ENCODE measurements at places on chromosomes 11 and 22.
A peak's percentile ranks its signal among the peaks of the same experiment; 100 is the strongest.

DNA sequence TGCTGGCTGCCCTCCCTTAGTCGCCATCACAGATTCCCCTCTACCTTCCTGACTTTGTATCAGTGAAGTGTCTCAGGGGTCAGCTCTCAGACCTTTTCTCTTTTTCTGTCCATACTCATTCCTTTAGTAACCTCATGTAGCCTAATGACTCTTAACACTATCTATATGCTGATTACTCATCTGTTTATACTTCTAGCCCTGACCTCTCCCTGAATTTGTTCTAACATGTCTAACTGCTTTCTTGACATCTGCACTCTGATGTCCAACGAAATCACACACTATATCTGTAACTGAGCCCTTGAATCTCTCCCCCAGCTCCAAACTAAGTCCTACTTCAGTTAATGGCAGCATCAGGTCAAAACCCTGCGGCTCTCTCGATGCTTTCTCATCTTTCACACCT, 135.8 kb upstream of the TIMP3 start:
- no peak for DNase-seq

GRCh38 chr11:118027694-118028093, 41.5 kb downstream of the IL10RA start:
- DNase-seq, result no peak

- no peak for DNase-seq
Measured at GRCh38 chr22:45237065-45237990, 3.4 kb downstream of the KIAA0930 start.

- DNase-seq, result no peak
Measured at GRCh38 chr11:59669611-59670009, 773 bp upstream of the PATL1 start.

- peak; percentile 51 for DNase-seq
Measured at GRCh38 chr11:66465373-66466224, 1.1 kb upstream of the PELI3 start.

DNA sequence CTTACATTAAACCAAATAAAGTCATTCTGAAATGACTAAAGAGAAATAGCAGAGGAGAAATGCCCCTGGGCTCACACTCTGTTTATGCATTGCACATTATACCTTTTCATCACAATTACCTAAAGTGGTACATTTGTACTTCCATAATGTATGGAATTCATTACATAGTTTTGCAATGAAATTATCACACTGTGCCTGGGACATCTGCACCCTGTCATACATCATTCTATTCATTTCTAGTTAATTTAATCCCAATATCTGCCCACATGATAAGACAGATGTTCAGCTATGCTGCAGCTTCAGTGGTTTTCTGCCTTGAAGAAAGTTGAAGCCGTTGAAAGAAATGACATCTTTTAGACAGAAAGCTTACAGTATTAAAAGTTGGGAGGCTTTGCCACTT, 580.0 kb downstream of the SOX6 start:
- no peak for DNase-seq

DNA sequence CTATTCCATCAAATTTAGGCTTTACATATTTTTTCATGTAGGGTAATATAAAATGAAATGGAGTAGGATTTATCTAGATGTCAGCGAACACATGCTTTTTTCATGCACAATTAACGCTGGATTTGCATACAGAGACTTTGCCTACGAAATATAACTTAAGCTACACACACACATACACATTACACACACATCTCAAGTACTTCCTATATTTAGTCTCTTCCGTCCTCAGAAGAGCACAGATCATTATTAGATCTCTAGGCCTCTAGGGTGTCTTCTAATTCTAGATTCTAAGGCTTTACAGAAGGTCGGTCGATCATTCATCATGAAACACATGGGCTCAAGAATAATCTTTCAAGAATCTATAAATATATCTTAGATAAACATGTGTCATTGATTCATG, 3.8 kb upstream of the MS4A13 start:
- peak; percentile 42 for DNase-seq

DNA sequence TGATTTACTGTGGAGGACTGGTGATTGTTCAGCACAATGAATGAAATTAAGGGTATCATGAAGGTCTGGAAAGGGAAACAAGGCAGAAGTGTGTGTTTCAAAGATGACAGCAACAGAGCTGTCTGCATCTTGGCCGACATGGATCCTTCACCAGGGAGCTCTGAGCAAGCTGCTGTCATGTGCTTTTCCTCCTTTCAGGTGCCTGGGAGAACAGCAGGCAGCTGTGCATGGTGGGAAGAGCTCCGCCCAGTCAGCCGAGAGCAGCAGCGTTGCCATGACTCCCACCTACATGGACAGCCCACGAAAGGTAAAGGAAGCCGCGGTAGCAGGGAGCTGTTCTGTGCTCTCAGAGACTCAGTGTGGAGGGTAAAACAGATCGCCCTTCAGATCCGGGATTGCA, 87.1 kb upstream of the YWHAH start:
- DNase-seq, result no peak

- no peak for DNase-seq
Measured at GRCh38 chr22:36244522-36245391, 5.4 kb upstream of the APOL2 start.

- DNase-seq, result no peak
Measured at GRCh38 chr22:42959576-42960509, 55.1 kb downstream of the PACSIN2 start.

DNA sequence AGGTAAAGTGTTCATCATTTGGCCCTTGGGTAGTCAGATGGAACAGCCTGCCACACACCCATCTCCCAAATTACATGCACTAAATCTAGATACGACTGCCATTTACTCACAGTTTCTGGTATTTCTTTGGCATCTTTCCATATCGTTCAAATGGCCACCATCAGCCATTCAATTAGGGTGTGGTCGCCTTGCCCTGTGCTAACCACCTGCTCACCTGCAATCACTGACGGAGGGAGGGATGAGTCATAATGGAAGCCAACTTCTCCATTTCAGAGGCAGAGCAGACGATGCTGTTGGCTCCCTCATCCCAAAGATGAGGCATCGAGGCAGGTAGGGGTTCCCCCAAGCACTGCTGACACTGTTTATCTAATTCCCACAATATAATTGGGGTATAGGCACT, 14.6 kb downstream of the MS4A6A start:
- no peak for DNase-seq

GRCh38 chr22:45688600-45689080, 17.0 kb downstream of the ATXN10 start:
- no peak for DNase-seq

DNA sequence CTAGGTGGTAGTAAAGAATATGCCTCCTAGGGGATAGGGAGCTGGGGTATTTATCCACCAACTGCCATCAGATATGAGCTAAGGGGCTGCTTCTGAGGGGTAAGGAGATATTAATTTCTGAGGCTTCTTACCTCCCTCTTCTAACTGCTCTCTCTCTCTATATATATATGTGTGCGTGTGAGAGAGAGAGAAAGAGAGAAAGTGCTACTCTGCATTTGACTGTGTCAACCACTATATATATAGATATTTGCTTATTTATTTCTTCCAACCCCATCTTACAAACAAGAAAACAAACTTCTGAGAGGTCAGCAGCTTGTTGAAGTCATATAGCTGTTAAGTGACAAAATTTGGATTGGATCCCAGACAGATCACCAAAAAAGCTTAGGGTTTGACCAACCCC, 5.9 kb upstream of the HEPACAM start:
- no peak for DNase-seq

DNA sequence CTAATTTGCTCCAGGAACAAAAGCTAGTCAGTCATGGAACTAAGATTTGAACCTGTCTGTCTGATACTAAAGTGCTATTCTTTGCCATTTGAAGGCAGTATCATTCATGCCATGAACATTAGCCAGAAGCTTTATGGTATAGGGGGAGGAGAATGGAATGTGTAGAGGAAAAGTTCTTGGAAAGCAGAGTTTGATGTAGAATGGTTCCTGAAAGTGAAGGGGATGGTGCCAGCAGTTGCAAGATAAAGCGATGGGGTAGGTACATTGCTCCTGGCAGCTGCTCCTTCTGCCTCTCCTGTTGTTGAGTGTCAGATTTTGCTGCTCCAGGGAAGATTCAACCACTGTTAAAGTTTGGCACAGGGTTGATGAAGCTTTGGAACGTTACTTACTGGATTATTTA, 53.4 kb downstream of the ARHGAP42 start:
- no peak for DNase-seq

DNA sequence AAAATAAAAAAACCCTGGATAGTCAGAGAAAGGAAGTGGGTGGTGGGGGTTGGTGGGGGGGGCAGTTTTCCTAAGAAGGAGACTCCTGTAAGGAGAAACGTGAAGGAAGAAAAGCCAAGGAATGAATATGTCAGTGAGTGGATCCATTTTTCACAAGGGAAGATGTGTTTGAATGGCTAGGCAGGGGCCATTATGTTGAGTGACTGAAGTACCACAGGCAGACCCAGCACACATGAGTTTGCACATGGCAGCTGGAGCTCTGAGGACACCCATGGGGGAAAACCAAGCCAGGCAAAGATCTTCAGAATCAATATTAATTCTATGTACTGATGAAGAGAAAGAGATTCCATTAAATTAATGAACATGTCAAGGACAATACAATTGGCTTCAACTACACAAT, 67.6 kb downstream of the CD44 start:
- DNase-seq, result no peak

GRCh38 chr11:128508770-128509510, 78.4 kb downstream of the ETS1 start:
- DNase-seq, result no peak

DNA sequence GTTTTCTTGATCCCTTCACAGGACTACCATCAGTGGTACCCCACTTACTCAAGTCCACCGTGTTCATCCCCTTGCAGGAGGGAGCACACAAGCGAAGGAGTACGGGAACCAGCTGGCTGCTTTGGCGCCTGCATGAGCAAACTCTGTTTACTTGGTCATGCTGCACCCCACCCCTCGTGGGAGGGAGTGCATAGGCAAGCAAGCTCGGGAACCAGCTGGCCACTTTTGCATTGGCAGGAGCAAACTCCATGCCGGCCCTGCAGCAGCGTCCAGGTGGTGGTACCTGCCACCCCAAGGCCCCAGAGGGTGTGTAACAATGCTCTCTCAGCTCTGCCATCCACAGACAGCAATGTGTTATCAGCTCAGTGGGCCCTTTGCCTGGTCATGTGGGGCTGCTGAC, 737.8 kb downstream of the FAM181B start:
- no peak for DNase-seq

- DNase-seq, result no peak
Measured at GRCh38 chr11:15867871-15868270, 488.5 kb downstream of the SOX6 start.

DNA sequence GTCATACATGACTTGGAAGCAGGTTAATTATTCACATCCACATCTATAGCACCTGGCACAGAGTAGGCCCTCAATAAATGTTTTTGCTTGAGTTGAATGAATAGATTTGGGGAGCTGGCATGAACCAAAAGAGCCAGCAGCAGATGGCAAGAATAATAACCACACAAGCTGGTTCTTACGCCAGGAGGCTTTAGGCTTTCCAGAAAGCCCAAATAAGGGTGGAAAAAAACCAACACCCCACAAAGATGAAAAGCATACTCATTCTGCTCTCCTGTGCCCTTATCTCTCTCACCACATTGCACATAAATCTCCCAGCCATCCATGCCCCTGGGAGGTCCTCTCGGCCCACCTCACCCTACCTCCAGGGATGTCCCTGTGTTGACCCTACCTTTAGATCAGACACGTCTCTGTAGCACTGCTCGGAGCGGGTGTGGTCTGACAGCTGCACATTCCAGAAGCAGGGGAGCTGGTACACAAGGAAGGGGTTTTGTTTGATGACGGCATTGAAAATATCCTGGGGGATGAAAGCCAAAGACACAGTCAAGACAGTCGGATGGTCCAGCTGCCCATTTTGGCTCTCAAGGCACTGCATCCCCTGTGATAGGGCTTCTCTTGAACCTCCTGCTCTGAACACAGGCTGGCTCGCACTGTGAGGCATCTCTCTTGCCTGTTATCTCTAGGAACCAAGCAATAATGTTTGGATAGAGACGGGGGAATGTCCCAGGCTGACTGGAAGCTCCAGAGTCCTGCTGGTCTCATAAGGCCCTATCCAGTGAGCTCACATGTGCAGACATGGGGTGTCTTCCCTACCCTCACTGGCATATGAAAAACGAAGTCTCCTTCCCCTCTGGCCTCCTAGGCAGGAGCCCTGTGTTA, 323.6 kb upstream of the SYN3 start:
- DNase-seq, result no peak

- no peak for DNase-seq
Measured at GRCh38 chr11:119167933-119168332, 592 bp upstream of the NLRX1 start.

DNA sequence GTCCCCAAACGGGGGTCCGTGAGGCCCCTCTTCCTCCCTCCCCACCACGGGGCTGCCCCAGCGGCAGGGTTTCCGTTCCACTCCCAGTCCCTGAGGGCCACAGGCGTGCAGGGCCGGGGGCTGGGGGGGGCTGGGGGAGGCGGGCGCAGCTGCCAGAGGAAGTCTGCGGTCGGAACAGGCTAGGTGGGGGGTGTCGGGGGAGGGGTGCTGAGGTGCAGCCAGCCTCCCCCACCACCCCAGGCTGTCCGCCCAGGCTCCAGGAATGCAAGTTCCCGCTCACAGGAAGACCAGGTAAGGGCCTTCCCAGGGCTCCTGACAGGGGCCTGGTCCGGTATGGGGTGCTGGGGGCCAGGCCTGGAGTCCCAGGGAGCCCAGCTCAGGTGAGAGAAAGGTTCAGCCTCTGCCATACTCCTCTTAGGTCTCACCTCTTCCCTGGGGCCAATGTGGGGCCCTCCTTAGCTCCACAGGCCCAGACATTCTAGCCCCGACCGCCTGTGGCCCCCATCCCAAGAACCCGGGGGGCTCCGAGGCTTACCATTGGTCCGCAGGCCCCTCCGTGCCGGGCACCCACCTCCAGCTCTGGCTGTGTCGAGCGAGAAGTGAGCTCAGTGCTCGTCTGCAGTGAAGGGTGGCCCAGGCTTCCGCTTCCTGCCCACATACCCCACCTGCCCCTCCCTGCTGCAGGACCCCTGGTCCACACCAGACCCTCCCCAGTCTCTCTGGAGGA, at the start of gene PTPRCAP:
TSS of gene PTPRCAP (minus strand) at position 601 of the 727 bp plus-strand sequence. CDS start at position 538, 63 bp downstream.
- peak; percentile 80 for DNase-seq

DNA sequence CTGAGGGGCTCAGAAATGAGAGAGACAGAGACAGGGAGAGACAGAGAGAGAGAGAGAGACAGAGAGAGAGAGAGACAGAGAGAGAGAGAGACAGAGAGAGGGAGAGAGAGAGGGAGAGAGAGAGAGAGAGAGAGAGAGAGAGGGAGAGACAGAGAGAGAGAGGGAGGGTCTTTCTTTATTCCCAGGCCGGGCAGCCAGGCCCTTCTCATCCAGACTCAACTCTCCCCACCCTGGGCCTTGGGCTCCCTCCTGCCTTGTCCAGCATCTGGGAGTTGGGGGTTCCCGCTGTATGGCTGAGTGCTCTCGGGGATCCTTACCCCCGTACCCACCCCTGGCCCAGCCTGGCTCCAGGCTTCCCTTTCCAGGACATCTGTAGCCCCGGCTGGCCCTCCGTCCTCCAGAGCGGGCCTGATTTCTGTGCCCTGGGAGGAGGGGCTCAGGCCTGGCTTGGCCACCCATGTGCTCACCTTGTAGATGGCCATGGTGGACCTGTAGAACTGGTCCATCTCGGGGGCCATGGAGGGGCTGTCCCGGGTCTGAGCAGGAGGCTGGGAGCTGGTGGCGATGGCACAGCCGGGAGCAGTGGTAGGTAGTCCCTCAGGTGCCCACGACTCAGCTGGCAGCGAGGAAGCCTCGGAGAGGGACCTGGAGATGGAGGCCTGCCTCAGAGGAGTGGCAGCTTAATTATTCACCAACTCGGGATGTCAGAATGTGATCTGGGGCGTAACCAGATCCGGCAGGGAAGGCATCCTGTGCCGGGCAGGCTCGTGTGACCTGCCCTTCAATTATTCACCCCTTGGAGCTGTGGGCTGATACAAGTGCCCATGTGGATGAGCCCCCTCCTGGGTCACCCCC, at the start of gene BAIAP2L2:
TSS of gene BAIAP2L2 (minus strand) at position 677 of the 855 bp plus-strand sequence. CDS start at position 518, 159 bp downstream.
- no peak for DNase-seq
